ENCODE measurements at places on chromosomes 4 and X. TPM values are rescaled to one million over a fixed set of nuclear protein-coding genes. Genes with fewer than 3 reads are reported as not detected.

Gene EREG
- 1.4 TPM for total RNA-seq

Gene UPF3B
- 7.6 TPM for total RNA-seq

Gene KLHL13
- total RNA-seq: 2.1 TPM

GRCh38 chr4:56055991-56056390, 107.2 kb downstream of the CEP135 start:
- H3K4me3 ChIP-seq: no peak overlapping the region
- H3K4me1 ChIP-seq: no peaks in the 10 kb centered on the region
- no peak for DNase-seq
- H3K36me3 ChIP-seq: no peaks in the 10 kb centered on the region

GRCh38 chr4:89298788-89299152, 8.8 kb downstream of the GPRIN3 start:
- no peak overlapping the region for H3K4me3 ChIP-seq
- DNase-seq: no peak
- no peaks in the 10 kb centered on the region for H3K36me3 ChIP-seq
- peaks cover 69% of the 10 kb centered on the region for H3K4me1 ChIP-seq
- H3K27me3 ChIP-seq: no peaks in the 10 kb centered on the region
- H3K27ac ChIP-seq: peak overlapping the region; percentile 49

- H3K4me1 ChIP-seq: peaks cover 4% of the 10 kb centered on the region
- H3K27me3 ChIP-seq: no peaks in the 10 kb centered on the region
- no peaks in the 10 kb centered on the region for H3K36me3 ChIP-seq
- DNase-seq: no peak
- no peak overlapping the region for H3K27ac ChIP-seq
- H3K4me3 ChIP-seq: no peak overlapping the region
Measured at GRCh38 chr4:41413670-41414411, 124.1 kb upstream of the LIMCH1 start.

- DNase-seq: peak; percentile 64
- peaks cover 14% of the 10 kb centered on the region for H3K4me1 ChIP-seq
- peak overlapping the region; percentile 57 for H3K27ac ChIP-seq
- H3K4me3 ChIP-seq: no peak overlapping the region
Measured at GRCh38 chr4:1298461-1298860, 8.8 kb downstream of the MAEA start.
